ENCODE measurements at places on chromosomes 16 and 17. TPM values are rescaled to one million over a fixed set of nuclear protein-coding genes. Genes with fewer than 3 reads are reported as not detected.

Gene CES5A
- total RNA-seq = not detected

GRCh38 chr16:31785126-31785525 lies 88.5 kb upstream of the ZNF267 start:
- H3K36me3 ChIP-seq = peaks cover 12% of the 10 kb centered on the region
- H3K27ac ChIP-seq = no peak overlapping the region
- H3K27me3 ChIP-seq = no peaks in the 10 kb centered on the region
- no peak for DNase-seq
- H3K4me3 ChIP-seq = no peak overlapping the region

GRCh38 chr16:58658796-58659211 lies 25.8 kb downstream of the SLC38A7 start:
- no peak for DNase-seq
- no peak overlapping the region for H3K27ac ChIP-seq
- H3K4me1 ChIP-seq = peaks cover 4% of the 10 kb centered on the region
- H3K27me3 ChIP-seq = no peaks in the 10 kb centered on the region

- peaks cover 45% of the 10 kb centered on the region for H3K27me3 ChIP-seq
- peaks cover 3% of the 10 kb centered on the region for H3K4me1 ChIP-seq
- no peak within 1 kb of the TSS for H3K4me3 ChIP-seq
- DNase-seq = no peak
- H3K36me3 ChIP-seq = no peaks in the 10 kb centered on the region
- H3K27ac ChIP-seq = no peak within 1 kb of the TSS
Measured at GRCh38 chr17:27800522-27800921, at the start of gene NOS2. Gene NOS2 (minus strand): TSS chr17:27800529. CDS start chr17:27798809, 1,720 bp downstream.

Gene MXRA7
- total RNA-seq = 197 TPM

- H3K4me3 ChIP-seq = no peak overlapping the region
- H3K27ac ChIP-seq = no peak overlapping the region
- no peaks in the 10 kb centered on the region for H3K27me3 ChIP-seq
- no peaks in the 10 kb centered on the region for H3K4me1 ChIP-seq
- no peak for DNase-seq
Measured at GRCh38 chr17:10762037-10762436, 32.2 kb upstream of the TMEM220 start.
